ENCODE measurements at places on chromosomes 2 and 18. TPM values are rescaled to one million over a fixed set of nuclear protein-coding genes. Genes with fewer than 3 reads are reported as not detected.

Gene ARHGAP25
- 0.10 TPM for total RNA-seq

Gene MROH2A
- total RNA-seq = not detected

Gene MAPRE3
- 11.7 TPM for total RNA-seq

Gene CSRNP3
- 1.4 TPM for total RNA-seq

Gene RNF149
- total RNA-seq = 57.4 TPM

All from smooth muscle cell of the pulmonary artery (primary cell).